Lower leg skin (tissue), 4 donors: ENCODE measurements at places on chromosomes 5 and 9. TPM values are rescaled to one million over a fixed set of nuclear protein-coding genes. Genes with fewer than 3 reads are reported as not detected.

Gene MRPL41
- 54.6 TPM for total RNA-seq

Gene SH3GL2
- not detected for total RNA-seq

- DNase-seq: no peak
Measured at GRCh38 chr5:143679777-143680176, 132.2 kb upstream of the HMHB1 start.

DNA sequence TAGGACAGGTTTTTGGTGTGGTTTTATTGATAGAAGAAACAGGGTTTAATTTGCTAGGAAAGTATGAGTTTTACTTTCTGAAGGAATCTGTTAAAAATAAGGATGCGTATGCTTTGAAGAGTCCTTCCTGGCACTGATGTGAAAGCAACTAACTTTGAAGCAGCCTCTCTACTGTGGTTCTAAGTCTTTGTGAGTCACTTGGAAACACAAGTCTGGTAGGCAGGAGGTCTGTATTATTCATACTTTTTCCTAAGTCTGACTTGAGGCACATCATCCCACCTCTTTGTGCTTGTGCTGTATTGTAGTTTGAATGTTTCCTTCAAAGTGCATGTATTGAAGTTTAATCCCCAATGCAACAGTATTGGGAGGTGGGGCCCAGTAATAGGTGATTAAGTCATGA is 129.0 kb downstream of the TAF11L14 start:
- no peak for DNase-seq

GRCh38 chr9:100466829-100467221 is 6.1 kb upstream of the TMEFF1 start:
- DNase-seq: no peak

GRCh38 chr5:161966564-161966963 is 101.0 kb upstream of the GABRG2 start:
- no peak for DNase-seq

DNA sequence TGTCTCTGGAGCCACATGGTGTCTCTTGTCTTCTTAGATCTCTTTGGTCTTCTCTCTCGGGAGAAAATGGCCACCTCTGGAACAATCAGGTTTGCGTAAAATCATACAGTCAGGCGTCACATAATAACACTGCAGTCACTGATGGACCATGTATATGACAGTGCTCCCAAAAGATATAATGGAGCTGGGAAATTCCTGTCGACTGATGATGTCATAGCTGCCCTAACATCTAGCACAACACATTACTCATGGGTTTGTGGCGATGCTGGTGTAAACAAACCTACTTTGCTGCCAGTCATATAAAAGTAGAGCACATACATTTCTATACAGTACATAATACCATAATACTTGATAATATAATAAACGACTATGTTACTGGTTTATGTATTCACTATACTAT is 30.1 kb upstream of the RAI14 start:
- no peak for DNase-seq

- DNase-seq: no peak
Measured at GRCh38 chr9:91040371-91041215, 239.0 kb downstream of the SYK start.

- DNase-seq: peak; percentile 76
Measured at GRCh38 chr9:93092251-93092991, 3.6 kb upstream of the CARD19 start.

GRCh38 chr9:73441890-73442818 is 290.5 kb downstream of the ANXA1 start:
- no peak for DNase-seq

DNA sequence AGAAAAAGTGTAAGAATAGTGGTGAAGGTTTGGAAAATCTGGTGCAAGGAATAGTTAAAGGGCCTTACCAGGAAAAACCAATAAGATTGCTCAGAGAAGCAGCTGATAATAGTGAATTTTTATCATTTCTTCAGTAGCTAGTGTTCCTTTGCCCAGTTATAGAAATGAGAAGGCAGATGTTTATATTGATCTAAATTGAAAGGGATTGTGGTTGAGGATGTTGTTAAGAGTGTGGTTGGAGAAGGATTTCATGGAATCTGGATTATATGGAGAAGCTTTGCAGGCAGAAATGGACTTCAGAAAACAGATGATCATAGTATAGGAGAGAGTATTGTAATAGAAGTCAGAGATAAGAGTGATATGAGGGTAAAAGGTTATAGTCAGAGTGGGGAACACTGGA is 102.6 kb downstream of the XRCC4 start:
- no peak for DNase-seq

DNA sequence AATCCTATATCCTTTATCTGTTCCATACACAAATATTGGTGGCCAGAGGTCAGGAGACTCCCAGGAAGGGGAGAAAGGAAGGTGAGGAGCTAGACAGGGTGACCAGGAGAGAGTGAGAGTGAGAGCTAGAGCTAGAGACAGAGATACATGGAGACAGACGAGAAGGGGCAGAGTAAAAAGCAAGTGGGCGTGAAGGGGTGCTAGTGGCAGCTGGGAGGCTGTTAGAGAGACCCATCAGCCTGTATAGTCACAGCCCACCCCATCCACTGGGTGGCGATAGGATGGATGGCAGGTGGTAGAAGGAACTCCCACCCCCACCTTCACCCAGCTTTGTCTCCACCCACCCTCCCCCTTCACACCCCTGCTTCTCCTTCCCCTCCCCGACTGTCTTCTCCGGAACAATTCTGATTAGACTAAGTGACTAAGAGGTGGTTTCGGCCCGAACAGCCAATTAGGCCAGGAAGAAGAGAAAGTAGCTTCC is 32.8 kb downstream of the PCDH1 start:
- DNase-seq: no peak

- DNase-seq: no peak
Measured at GRCh38 chr5:108146222-108146621, 235.7 kb downstream of the FBXL17 start.

GRCh38 chr5:7317751-7318150 is 78.2 kb upstream of the ADCY2 start:
- no peak for DNase-seq
